ENCODE measurements at places on chromosomes 13 and 19. TPM values are rescaled to one million over a fixed set of nuclear protein-coding genes. Genes with fewer than 3 reads are reported as not detected.

- DNase-seq: no peak
Measured at GRCh38 chr19:17522988-17523872, 11.8 kb downstream of the PGLS start.

GRCh38 chr19:33788676-33789075, 8.0 kb upstream of the KCTD15 start:
- no peak for DNase-seq

GRCh38 chr13:34039678-34040077, 221.7 kb downstream of the RFC3 start:
- DNase-seq: no peak

- no peak for DNase-seq
Measured at GRCh38 chr19:49666120-49666444, 349 bp downstream of the BCL2L12 start.

DNA sequence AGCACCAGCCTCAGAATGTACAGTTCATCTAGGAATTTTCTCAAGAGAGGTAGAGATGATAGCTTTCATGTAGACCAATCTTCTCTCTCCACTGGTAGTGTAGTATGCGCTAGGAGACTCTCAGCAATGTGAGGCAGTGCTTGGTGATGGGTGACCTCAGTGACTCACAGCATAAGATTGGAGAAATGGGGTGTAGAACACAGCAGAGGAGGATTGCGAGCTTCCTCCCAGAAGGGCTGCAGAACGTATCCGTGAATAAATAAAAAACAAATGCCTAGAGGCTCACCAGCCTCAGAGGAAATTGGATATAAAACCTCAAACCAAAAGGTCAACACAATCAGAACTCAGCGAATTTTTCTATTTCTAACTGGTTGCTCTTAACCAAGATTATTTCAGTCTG, 182.9 kb upstream of the RXFP2 start:
- DNase-seq: no peak

DNA sequence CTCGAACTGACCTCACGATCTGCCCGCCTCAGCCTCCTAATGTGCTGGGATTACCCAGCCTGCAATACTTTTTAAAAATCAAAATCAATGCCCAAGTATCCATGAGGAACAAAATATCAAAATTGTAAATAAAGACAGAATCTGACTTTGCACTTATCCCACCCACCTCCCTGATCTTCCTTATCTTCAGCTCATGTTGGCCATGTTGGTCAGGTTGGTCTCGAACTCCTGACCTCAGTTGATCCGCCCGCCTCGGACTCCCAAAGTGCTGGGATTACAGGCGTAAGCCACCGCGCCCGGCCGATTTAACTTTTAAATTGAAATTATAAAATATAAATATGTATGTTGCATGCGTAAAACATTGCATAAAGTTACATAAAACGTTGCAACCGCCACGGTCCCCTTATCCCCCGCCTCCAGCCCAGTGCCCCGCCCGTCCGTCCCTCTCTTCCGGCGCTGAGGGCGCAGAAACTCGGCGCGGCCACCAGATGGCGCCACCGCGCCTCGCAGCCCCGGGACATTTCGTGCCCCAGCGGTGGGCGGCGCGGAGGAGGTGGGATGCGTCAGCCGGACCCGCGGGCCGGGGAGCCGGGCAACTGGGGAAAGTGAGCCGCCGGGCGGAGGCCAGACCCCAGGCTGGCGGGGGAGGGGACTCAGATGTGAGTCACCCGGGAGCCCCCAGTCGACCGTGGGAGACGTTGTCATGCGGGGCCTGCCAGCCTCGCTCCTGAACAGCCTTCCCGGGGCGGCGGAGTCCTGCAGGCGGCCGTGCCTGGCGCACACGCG, 1.5 kb upstream of the GADD45B start:
- peak; percentile 91 for DNase-seq

DNA sequence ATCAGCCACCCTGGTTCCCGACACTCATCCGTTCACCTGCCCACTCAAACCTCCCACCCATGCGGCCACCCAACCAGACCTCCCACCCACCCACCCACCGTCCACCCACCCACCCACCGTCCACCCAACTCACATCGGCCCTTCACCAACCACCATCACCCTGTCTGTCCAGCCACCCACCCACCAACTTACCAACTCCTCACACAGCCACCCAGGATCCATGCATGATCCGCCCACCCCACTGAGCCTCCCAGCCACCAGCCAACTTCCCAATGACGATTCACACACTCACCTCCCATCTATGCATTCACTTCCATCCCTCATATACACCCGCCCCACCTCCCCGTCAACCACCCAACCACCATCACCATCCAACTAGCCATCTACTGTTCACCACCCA, 4.3 kb downstream of the JOSD2 start:
- DNase-seq: no peak

DNA sequence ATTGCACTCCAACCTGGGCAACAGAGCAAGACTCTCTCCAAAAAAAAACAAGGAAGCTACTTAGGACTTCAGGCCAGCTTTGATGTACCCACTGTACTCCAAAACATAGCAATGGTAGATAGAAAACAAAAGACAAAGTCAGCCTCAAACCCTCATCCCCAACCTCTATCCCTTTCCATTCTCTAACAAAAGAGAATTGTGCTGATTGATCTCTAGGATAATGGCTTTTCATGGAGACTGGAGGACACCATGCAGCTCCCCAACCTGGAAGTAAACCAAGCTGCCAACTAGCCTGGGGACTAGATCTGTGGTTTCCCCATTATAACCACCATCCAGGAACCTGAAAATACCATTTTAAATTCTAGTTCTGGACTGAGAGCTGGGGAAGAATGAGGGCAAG, 4.3 kb upstream of the ZDHHC20 start:
- DNase-seq: no peak

DNA sequence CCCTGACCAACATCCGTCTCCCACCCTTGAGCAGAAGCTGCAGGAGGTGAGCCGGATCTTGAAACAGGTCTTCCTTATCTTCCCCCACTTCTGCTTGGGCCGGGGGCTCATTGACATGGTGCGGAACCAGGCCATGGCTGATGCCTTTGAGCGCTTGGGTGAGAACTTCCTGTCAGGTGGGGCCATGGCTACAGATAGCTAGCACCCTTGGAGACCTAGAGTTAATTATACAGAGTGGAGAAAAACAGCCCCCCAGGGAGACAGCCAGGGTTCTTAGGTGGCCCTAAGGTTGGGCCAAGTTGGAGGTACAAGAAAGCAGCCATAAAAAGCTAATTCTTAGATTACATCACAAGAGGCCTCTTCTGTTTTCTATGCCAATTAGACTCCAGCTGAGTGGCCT, 8.9 kb upstream of the ARHGAP45 start:
- no peak for DNase-seq

DNA sequence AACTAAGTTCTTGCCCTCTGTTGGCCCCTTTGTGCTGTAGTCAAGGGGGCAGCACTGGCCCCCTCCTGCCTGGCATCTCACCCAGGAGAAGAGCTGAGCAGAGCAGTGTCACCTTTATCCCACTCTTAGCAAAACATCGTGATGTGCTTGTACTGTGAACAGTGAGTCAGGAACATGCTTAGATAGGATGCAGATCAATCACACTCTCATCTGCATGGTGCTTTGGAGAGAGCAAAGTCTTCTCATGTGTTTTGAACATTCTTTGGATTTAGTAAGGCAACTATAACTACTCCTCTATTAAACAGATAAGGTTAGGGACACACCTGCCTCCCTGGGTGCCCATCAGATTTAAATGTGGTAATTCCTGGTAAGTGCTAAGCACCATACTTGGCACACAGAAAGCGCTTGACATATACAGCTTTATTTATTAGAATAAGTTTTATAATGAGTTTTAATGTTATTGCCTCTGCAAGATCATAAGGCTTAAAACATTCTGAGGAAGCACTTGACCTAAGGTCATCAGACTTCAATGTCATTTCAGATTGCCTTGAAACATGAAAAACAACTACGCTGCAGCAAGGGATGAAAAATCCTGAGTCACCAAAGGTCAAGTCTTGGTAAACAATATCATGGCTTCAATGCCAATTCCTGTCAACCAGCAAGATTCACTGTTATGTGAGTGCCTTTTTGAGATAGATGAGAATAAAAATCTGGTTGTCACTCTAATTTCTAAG, 82.4 kb upstream of the IRS2 start:
- DNase-seq: no peak

- no peak for DNase-seq
Measured at GRCh38 chr19:53517114-53517741, 20.7 kb upstream of the ZNF331 start.

GRCh38 chr19:3978145-3978544, 7.1 kb downstream of the EEF2 start:
- no peak for DNase-seq

GRCh38 chr13:96003304-96003703, 49.9 kb downstream of the UGGT2 start:
- no peak for DNase-seq

DNA sequence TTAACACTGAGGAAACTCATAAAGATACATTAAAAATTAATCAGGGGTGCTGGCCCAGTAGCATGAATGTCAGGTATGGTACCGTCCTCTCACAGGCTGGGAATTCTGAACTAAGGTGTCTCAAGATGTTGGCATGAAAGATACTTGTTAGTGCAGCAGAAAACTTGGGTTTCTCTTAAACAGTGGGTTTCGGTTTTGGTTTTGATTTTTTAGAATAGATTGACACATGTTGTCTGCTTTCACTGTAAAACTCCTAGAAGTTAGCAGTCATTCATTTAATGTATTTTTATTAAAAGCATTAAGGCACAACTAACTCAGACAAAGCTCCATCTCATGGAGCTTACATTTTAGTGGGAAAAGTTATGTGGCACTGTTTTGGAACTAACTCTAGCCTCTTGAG, 3.5 kb upstream of the OBI1 start:
- no peak for DNase-seq

DNA sequence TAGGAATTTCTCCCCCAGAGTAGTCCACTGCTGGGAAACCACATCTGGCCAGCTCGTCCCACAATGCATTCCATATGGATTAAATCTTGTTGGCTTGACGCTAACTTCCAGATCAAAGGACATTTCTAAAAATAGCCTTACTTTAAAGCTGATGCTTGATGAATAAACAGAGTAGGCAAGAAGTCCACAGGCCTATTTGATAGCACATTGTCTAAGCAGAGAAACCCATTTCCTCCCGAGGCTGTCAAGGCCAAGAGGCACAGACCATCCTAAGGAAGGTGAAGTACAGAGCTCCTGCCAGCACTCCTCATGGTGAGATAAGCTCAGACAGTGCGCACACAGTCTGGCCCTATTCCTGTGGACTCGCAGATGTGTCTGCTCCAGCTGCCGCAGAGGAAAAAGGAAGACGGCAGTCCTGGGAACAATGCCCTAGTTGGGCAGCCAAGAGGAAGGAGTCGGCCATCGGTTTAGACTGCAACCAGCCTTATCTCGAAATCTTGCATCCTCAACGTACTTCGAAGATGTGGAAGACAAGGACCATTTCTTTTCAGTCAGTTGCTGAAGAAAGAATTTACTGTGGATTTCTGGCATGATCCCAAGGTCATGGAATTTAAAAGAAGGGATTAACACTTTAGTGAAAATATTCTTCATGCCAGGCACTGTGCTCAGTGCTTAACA, 156.8 kb downstream of the RGCC start:
- no peak for DNase-seq

DNA sequence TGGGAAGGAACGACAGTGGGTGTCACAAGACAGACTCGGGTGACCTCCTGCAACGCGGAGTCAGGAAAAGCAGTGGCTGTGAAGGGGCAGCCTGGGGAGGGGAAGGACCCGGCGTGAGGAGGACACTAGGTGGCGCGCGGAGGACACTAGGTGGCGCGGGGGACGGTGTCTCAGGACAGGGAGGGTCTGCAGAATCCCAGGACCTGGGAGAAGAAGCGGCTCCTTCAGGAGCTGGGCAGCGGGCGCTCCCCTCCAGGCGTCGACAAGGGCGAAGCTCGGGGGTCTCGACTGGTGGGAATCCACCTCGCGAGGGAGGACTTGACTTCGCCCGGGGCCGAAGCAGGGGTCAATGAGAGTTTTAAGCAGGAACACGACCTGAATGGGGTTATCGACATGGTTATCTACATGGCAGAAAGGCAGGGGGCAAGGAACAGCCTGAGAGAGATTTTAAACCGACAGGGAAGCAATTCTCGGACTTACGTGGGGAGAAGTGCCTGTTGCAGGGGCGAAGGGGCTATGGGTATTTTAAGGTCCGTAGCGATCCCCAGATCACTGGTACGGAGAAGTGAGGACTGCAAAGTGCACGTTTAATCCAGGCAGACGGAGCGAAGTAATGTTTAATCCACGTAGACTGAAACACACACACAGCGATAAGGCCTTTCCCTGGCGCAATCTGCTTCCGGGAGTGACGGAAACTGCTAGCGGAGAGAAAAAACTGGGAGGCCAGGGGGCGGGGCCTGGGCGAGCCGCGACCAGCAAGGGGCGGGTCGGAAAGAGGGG, at the start of gene ZNF616:
ZNF616 (minus strand) TSS at position 687 of the 780 bp plus-strand sequence. CDS start 9,426 bp downstream, outside the sequence.
- peak; percentile 96 for DNase-seq

DNA sequence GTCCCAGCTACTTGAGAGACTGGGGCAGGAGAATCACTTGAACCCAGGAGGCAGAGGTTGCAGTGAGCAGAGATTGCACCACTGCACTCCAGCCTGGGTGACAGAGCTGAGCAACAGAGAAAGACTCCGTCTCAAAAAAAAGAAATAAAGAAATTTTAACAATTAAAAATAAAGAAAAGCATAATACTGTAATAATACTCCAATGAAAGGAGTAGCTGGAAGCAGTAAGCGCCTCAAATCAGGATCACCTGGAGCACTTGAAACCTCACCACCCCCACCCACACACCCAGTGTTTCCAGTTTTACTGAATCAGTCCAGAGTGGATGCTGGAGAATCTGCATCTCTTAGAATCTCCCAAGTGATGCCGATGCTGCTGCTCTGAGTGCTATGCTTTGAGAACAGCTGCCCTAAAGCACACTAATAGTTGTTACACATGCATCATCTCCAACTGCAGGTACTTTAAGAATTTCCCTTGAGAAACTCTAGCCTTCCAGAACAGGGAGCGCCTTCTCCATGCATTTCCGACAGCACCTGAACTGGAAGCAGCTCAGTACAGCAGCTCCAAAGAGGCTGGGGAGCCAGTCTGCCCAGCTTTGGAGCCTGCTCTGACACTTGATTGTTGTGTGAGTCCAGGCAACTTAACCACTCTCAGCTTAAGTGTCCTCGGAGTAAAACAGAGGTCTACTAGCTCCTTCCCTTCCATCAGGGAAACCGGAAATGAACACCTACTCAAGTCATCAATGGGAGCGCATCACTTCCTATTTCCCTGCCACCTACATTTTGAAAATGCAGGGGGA, 2.9 kb downstream of the ABCC4 start:
- no peak for DNase-seq

The ZBTB32 gene
- total RNA-seq: not detected

The CYP4F2 gene
- not detected for total RNA-seq

The LPAR6 gene
- total RNA-seq: 1.1 TPM

The PSG1 gene
- total RNA-seq: not detected

The VAV1 gene
- not detected for total RNA-seq

The ZNF628 gene
- total RNA-seq: 13.7 TPM

The DCT gene
- 0.07 TPM for total RNA-seq

The OSCAR gene
- not detected for total RNA-seq

The AP1M1 gene
- 87.6 TPM for total RNA-seq

The LGALS14 gene
- total RNA-seq: not detected

The DHDH gene
- total RNA-seq: not detected

The ZNF382 gene
- total RNA-seq: 77.1 TPM
